ENCODE measurements at places on chromosomes 4 and X.

DNA sequence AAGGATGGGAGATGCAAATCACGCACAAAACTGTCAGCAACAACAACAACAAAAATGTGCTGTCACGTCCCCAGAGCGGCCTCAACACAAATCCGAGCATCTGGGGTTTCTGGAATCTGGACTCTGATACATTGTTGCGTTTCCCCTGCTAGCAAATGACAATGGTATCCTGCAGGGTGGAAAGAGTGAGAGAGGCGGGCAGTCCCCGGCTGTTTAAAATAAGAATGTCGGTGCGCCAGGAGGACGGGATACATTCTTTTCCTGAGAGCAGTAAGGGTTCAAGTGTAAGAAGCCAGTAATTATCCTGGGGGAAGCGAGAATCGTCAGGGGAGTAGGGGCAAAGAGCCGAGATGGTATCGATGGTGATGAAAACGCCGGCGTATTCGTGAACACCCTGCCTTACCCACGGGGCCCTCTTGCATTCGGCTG lies 310.2 kb downstream of the ASMT start:
- no peak for DNase-seq

DNA sequence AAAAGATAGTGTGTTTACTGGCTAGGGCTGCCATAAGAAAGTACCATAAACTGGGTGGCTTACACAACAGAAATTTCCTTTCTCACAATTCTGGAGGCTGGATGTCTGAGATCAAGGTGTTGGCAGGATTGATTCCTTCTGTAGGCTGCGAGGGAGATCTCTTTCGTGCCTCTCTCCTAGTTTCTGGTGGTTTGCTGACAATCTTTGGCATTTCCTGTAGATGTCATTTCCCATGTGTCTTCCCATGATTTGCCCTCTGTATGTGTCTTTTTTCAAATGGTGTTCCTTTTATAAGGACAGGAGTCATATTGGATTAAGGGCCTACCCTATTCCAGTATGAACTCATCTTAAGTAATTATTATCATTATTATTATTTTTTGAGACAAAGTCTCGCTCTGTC lies 27.9 kb upstream of the LCORL start:
- DNase-seq = no peak

GRCh38 chrX:149829751-149830191 lies 48.0 kb downstream of the MAGEA9 start:
- DNase-seq = peak; percentile 1

DNA sequence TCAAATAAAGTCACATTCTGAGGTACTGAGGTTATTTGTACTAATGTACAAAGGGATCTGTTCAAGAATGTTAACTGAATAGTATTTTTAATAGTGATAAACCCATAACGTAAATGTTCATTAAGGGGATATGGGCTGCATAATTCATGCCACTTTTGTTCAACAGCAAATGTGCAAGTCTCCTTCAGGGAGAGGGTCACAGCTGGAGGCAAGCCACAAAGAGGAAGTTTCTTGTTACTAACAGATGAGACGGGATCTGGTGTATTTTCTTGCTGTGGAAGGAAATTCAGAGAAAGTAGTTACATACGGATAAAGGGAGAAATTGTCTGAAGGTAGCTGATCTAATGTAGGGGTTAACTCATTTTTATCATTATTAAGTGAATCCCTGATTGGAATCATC lies 10.0 kb downstream of the ZFP42 start:
- no peak for DNase-seq

DNA sequence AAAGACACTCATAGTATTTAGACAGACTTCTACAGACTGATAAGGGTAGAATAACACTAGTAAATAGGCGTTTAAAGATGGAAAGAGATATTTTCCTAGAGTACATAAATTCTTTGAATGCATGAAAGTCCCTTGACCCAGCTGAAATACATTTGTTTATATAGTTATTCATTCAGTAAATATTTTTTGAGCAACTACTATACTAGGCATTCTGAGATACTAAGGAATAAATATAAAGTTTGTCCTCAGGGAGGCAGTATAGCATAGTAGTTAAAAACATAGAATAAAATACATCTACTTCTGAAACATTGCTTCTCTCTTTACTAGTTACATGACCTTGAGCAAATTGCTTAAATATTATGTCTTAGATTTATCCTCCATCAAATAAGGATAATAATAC lies 27.4 kb downstream of the HMGN5 start:
- no peak for DNase-seq

DNA sequence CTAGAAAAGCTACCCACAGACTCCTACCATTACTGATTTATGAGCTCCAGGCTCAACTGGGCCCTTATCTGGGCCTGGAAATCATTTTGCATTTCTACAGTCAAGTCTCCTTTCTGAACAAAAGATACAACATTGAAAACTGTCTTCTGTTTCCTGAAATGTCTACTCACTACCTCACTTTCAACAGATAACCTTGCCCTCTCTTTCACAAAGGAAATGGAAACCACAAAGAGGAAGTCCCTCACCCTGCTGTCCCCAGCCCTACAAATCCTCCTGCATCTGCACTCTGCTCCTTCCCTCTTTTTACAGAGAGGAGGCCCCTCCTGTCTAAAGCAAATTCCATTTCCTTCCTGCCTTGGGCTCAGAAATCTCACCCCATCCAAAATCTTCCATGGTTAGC lies 24.8 kb upstream of the CYBB start:
- no peak for DNase-seq

- DNase-seq = no peak
Measured at GRCh38 chr4:148405161-148405893, 36.9 kb downstream of the NR3C2 start.

DNA sequence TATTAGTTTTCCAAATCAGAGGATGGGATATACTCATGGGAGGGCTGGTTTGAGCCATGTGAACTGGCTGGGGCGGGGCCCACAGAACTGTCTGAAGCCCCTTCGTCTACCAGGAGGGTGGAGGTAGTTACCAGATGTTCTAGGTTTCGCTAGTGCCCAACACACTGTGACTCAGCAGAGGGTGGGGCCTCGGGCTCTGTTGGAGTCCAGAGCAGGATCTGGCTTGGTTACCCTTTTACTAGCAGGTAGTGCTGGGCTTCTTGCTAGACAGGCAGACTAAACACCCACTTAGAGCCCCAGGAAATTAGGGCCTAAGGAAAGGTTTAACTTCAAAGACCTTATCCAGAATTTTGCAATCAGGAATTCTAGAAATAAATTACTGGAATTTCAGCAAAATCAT lies 56.2 kb upstream of the CHRDL1 start:
- DNase-seq = no peak

DNA sequence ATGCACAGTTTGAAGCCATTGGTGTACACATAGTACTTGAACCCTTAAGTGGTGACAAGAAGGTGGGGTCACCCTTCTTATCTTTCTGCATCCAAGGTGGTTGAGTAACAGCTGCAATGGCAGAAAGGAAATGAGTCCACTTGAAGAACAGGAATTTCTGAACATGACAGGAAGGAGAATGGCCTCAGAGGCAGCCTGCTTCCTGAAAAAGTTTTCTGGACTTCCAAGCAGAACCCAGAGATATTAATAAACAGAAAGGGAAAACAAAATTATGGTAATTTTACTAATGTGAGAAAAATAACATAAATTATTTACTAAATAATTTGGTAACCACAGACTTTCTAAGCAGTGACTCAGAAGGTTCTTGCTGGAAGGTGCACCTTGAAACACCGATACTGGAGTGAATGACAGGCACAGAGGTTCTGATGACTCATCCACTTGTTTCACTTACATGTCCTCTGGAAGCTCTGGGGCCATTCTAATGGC lies 119.9 kb upstream of the HS3ST1 start:
- no peak for DNase-seq

DNA sequence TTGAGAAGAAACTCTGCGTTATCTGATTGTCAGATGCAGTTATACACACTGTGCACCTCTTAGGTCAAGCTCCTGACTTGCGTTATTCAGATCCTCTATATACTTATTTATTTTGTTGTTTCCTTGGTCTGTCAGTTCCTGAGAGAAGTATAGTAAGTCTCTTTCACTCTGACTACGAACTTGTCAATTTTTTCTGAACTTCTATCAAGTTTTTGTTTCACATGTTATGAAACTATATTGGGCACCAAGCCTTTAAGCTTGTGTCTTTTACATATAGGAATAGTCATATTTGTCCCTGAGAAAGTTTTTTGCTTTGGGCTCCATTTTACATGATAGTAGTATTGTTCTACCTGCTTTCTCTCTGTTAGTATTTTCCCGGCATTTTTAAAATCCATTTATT lies 31.7 kb downstream of the ZNF275 start:
- no peak for DNase-seq

DNA sequence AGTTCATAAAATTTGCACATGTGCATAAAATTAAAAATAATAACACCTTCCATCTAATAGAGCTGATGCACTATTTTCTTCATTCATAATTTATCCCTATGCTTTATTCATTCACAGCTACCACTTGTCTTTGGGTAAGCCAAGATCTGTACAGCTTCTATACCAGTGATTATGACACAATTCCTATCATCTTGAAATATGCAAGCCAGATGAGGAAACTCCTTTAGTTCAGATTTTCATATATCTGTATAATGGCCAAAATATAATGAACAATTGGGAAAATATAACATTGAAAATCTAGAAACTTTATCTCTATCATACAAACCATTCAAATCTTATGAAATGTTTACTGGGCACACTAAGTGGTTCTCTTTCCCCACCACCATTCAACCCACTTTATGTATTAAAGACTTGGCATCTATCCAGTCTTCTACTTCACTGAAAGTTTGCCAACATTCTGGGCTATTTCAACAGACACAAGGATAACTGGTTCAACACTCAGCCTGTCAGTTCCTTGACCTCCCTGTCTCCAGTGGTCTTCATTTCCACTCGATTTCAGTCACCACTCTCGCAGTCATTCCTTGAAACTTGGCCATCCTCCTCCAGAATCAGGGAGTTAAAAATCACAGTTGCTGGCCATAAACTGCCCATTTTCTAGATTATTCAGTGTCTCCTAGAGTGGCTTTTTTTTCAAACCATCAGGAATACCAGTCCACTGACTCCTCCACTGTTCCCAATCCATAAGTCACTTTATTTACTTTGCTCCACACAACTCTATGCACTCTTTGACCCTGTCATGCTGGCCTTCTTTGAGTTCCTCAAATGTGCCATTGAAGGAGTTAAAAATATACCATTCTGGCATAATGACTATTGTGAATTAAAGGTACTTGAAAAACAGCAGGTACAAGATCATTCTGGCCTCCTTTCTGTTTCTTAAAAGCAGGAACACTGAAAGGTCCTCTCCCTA lies 85.5 kb downstream of the CAMK2D start:
- no peak for DNase-seq

GRCh38 chrX:108438110-108438623 lies at the start of gene COL4A6:
Gene COL4A6, minus strand, starts transcription at chrX:108438422. Its CDS starts 226 bp downstream, at chrX:108438196.
- DNase-seq = no peak

DNA sequence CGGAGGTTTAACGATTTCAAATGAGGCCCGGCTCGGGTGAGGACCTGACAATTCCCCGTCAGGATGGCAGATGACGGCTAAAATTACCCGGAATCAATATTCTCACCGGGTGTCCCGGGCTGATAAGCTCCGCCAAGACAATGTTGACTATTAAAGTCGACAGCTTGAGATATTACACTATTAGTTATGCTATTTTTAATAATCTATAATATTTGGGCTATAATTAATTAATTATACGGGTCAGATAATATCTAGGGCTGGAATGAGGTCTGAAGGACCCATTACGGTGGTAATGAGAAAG lies 9.4 kb upstream of the NKX1-1 start:
- no peak for DNase-seq

- no peak for DNase-seq
Measured at GRCh38 chrX:84336646-84337045, 148.6 kb upstream of the RPS6KA6 start.

- DNase-seq = no peak
Measured at GRCh38 chr4:142098900-142099545, 462.6 kb downstream of the IL15 start.

- DNase-seq = no peak
Measured at GRCh38 chrX:116236666-116237065, 66.1 kb downstream of the AGTR2 start.

GRCh38 chrX:153649178-153649914 lies 2.3 kb downstream of the DUSP9 start:
- peak; percentile 4 for DNase-seq

DNA sequence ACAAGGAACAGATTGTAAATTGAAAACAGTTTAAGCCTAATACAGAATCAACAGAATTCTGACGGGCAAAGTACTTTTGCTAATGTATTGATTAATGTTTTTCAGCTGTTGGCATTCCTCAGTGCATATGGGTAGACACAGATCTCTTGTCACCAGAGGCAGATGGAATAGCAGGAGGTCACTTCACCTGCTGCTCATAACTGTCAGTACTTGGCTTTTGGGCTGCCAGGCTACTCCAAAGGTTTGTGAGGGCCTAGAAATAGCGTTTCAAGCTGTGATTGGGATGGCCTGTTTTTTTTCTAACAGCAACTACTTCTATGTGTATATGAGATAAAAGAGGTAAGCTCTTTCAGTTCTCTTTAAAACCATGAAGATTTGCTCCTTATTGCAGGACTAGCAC lies 307.5 kb upstream of the ANXA10 start:
- DNase-seq = no peak

- no peak for DNase-seq
Measured at GRCh38 chr4:73828956-73829355, 7.5 kb upstream of the CXCL6 start.

GRCh38 chr4:53688186-53688790 lies 97.0 kb upstream of the LNX1 start:
- DNase-seq = no peak

DNA sequence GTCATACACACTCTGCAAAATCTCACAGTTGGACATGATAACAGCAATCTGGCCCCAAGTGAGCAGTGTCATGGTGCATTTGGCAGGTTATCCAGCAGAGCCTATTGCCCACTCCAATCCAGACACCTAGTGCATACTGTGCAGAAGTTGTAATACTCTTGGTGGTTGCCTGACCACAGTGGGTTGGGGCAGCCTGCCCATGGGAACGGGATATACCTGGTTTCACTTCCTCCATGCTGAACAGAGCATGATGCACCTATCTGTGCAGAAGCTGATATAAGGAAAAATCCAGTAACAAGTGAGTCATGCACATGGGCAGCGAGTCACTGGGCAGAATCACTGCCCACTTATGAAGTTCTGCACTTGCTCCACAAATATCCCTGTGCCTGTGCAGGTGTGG lies 105.3 kb upstream of the IGSF1 start:
- DNase-seq = no peak

- no peak for DNase-seq
Measured at GRCh38 chr4:114137984-114138383, 158.5 kb upstream of the ARSJ start.

- DNase-seq = no peak
Measured at GRCh38 chrX:154724993-154725756, 25.7 kb downstream of the GAB3 start.

GRCh38 chr4:18421519-18421918 lies 400.0 kb upstream of the LCORL start:
- DNase-seq = no peak

DNA sequence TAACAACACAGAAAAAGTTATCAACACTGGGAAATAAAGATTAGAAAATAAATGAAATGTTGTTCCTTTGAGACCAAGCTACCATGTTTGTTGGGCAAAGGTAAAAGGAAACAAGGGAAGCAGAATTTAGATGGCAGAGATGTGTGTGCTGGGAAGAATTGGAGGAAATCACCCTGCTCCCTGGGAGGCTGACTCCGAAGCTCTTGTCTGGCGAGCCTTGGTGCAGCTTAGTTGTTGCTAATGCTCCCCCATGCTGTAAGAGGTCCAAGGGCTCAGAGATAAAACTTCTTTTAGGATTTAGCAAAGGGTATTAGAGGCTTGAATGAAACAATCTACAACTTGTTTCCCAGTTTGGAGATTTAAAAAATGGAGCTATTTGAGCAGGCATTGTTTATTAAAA lies 123.8 kb upstream of the DDIT4L start:
- no peak for DNase-seq

- DNase-seq = no peak
Measured at GRCh38 chrX:47648376-47648775, 2.0 kb downstream of the ELK1 start.

All from effector CD8-positive, alpha-beta T cell (primary cell).